NCI-H510A (cell line): ENCODE measurements at places on chromosomes 3 and 15.

DNA sequence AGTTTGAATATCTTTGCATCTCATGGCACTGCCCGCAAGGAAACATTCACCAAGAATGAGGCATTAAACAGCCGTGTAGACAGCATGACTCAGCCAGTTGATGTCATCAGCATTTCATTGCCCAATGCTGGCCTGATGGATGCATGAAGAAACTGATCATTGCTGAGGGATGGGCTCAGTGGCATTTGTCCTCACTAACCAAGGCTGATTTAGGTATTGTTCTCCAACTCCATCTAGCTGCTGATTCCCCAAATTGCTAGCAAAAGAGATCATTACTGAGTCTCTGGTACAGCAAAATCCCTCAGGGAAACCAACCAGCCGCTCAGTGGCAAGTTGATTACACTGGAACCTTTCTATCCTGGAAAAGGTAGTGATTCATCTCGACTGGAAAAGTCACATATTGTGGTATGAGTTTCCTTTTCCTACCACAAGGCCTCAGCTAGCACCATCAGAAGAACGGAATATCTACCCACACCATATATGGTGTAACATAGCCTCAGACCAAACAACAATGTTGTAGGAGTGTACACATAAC is 186.5 kb upstream of the GAP43 start:
- DNase-seq = no peak

DNA sequence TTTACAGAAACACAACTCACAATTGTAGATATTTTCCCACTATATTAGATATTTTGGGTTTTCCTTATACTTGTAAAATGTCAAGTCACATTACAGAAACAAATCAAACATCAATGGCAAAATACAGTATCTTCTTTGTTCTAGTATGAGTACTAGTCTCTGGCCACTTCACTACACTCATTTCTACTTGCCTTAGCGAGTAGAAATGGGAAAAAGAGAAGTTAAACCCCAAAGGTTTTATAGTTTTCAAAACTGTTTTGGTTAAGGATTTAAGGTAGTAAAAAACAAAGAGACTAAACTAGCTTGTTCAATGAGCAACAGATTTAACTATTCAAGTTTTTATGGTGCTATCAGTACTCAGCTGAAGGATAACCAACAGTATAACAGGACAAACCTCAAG is 81.7 kb downstream of the BTD start:
- no peak for DNase-seq

GRCh38 chr15:63772520-63772919 is 61.2 kb downstream of the HERC1 start:
- DNase-seq = no peak

GRCh38 chr15:38795471-38796245 is 231.0 kb upstream of the RASGRP1 start:
- no peak for DNase-seq

- DNase-seq = no peak
These were observed 32.4 kb upstream of the MME start for GRCh38 chr3:155047672-155048071.
